Karpas-422 (cell line): ENCODE measurements at places on chromosomes 5 and 9. TPM values are rescaled to one million over a fixed set of nuclear protein-coding genes. Genes with fewer than 3 reads are reported as not detected.

C9orf50 gene
- not detected in 2 replicates for total RNA-seq

- H3K4me1 ChIP-seq, result peaks cover 36% of the 10 kb centered on the region
- no peak overlapping the region for H3K27ac ChIP-seq
- peak overlapping the region; percentile 22; the same call in 1 of the 2 replicates for H3K4me3 ChIP-seq
Measured at GRCh38 chr5:139670369-139671095, 22.4 kb downstream of the CXXC5 start.

DNA sequence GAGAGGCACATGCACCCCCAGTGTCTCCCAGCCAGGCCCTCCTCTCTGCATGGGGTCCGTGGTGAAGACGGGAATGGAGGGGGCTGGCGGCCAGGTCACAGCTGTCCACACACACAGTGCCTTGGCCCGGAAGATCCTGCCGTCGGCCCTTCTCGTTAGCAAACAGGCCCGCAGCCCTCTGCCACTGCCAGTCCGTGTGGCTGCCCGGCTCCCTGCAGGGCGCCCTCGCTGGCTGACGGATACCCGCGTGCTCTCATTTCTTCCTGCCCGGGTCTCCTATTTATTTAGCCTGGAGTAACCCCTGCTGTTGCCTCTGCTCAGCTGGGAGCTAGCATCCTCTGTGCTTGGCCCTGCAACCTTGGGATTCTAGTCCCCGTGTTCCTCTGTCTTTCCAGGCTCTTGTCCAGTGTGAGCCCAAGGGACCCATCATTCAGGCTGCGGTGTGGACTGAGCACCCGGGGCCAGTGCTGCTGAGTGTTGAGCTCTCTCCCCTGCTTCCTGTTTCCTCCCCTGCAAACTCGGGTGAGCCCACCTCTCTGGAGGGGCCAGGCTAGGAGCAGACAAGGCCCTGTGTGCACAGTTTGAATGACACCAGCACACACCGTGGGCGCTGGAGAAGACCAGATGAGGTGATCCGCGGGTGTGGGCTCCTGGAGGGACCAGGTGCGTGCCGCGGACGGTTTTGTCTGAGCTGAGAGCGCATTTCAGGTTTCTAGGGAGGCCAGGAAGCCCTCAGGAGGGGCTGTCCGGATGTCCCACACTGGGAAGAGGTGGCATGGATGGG is 14.6 kb upstream of the RNU6ATAC start:
- H3K4me1 ChIP-seq, result peaks cover 15% of the 10 kb centered on the region
- H3K27me3 ChIP-seq, result no peaks in the 10 kb centered on the region
- H3K4me3 ChIP-seq, result no peak overlapping the region
- no peak overlapping the region for H3K27ac ChIP-seq
- no peaks in the 10 kb centered on the region for H3K36me3 ChIP-seq

DNA sequence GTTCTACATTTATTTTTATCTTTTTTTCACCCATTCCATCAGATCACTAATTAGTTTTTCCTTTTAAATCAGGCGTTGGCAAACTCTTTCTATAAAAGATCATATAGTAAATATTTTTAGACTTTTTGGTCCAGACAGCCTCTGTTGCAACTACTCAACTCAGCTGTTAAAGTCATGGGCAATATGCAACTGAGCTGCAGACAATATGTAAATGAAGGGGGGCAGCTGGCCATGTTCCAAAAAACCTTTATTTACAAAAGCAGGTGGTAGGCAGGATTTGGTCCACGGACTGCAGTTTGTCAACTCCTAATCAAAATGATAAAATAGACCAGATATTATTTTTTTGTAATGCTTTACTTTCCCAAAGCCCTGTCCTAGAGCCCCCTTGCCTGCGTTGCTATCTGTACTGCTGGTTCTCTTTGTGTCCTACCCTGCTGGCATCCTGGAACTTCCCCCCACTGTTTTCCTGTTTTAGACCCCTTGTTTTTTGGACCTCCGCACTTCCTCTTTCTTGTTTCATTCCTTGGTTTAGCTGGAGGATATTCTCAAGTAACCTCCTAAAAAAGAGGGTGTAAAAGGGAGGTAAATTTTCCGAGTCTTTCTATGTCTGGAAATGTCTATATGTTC is 24.7 kb upstream of the TNFSF8 start:
- peaks cover 7% of the 10 kb centered on the region; the same call in 1 of the 2 replicates for H3K27me3 ChIP-seq
- H3K27ac ChIP-seq, result no peak overlapping the region
- no peak overlapping the region for H3K4me3 ChIP-seq
- peaks cover 8% of the 10 kb centered on the region for H3K4me1 ChIP-seq

DNA sequence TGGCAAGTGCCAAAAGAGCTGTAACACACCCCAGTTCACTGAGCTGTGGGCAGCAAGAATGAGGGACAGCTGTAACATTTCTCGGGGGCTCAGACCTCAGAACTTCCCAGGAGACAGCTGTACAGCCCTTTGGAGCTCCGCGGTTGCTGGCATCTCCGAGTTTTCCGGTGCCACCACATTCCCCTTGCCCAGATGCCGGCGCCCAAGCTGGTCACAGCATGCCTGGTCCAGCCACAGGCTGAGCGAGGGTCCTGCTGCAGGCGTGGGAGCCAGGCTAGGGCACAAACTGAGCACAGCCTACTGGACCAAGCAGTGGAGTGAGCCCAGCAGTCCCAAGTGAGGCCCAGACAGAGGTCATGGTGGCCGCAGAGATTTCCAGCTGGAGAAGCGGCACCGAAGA is 797.7 kb upstream of the EDIL3 start:
- no peak overlapping the region for H3K27ac ChIP-seq
- H3K27me3 ChIP-seq, result no peaks in the 10 kb centered on the region
- no peak for DNase-seq
- no peaks in the 10 kb centered on the region for H3K4me1 ChIP-seq
- no peaks in the 10 kb centered on the region for H3K36me3 ChIP-seq

- H3K4me1 ChIP-seq, result peaks cover 77% of the 10 kb centered on the region
- no peaks in the 10 kb centered on the region for H3K27me3 ChIP-seq
- H3K4me3 ChIP-seq, result peak overlapping the region; percentile 96
- peak; percentile 65 for DNase-seq
- peaks cover 71% of the 10 kb centered on the region for H3K36me3 ChIP-seq
Measured at GRCh38 chr9:89311346-89312221, 589 bp downstream of the CKS2 start.
